ENCODE measurements at places on chromosomes 7 and 10.

DNA sequence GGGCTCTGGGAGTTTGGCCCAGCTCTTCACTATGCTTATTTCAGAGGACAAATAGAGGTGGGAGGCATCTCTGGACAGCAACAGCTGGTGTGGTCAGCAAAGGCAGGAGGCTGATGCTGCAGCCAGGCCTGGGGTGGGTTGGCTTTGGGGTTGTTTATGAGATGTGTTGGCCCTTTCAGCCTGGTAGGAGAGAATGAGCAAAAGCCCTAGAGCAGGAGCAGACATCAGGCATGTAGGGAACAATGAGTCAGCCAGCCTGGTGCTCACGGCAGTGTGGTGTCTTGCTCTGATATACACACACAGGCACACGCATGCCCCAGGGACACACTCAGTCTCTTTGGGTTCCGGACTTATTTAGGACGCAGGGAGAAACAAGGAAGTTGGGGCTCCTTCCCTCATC is 157.1 kb downstream of the PRKCQ start:
- DNase-seq = no peak

DNA sequence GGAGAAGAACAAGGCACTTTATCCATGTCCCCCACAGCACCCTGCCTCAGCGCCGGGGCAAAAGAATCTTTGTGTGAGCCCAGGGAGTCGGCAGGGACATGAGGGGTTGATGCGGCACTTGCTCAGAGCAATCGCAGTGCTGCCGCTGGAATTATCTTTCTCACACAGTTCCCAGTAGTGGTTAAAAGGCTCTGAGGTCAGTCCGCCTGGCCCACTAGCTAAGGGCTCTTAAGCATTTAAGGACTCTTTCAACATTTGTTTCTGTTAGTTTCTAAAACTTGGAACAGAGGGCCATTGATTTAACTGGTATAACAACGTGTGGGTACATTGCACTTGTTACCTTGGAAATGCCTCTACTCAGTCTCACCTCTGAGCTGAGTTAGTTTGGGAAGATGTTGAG is 208.0 kb upstream of the C7orf33 start:
- no peak for DNase-seq

GRCh38 chr10:19970256-19970655 is 154.0 kb downstream of the PLXDC2 start:
- no peak for DNase-seq

DNA sequence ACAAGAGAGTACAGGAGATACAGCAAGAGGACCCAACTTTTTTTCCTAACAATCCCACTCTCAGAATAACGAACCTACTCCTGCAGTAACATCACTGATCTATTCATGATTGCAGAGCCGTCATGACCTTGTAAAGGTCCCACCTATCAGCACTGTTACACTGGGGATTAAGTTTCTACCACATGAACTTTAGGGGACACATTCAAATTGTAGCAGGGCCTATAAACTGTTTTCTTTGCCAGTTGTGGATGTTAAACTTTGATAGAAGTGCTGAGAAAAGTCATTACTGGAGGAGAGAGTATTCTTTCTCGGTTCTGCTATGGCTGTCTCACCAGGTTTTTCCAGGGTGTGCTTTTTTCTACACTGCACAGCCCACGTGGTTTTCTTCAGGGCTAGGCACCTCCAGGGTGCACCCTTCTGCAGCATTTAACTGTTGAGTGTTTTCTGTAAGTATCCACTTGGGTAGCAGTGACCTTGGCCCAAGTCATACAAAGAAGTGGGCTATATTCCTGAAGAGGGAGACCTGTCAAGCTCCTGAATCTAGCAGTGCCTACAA is 131.6 kb upstream of the AHR start:
- DNase-seq = no peak

GRCh38 chr7:138891446-138891810 is 89.8 kb downstream of the KIAA1549 start:
- DNase-seq = no peak

- no peak for DNase-seq
Measured at GRCh38 chr7:24191362-24191761, 92.6 kb upstream of the NPY start.
